Aorta (tissue), 5 donors: ENCODE measurements at places on chromosomes 16 and 17. TPM values are rescaled to one million over a fixed set of nuclear protein-coding genes. Genes with fewer than 3 reads are reported as not detected.

The SLFN14 gene
- 0.30 TPM for total RNA-seq

The CACNG5 gene
- total RNA-seq, result not detected

The ZFHX3 gene
- total RNA-seq, result 67.4 TPM

The GLP2R gene
- total RNA-seq, result 9.7 TPM

The WSCD1 gene
- 8.0 TPM for total RNA-seq

The KRT17 gene
- total RNA-seq, result 5.5 TPM
